Epithelial cell of umbilical artery (primary cell): ENCODE measurements at places on chromosomes 2 and 18. TPM values are rescaled to one million over a fixed set of nuclear protein-coding genes. Genes with fewer than 3 reads are reported as not detected.

The CNDP1 gene
- not detected in 2 replicates for total RNA-seq

The CCDC74A gene
- total RNA-seq: 2.7 and 4.9 TPM in 2 replicates

The NEURL3 gene
- 0.15 TPM in 1 of 2 replicates, not detected in the other for total RNA-seq

The QPCT gene
- total RNA-seq: 20.8 and 27.2 TPM in 2 replicates

The THADA gene
- total RNA-seq: 22.4 and 25.2 TPM in 2 replicates

The SPATA3 gene
- not detected in 2 replicates for total RNA-seq

The RAX gene
- total RNA-seq: not detected in 2 replicates

The NETO1 gene
- not detected in 2 replicates for total RNA-seq

The CCL20 gene
- total RNA-seq: 0.65 TPM in 1 of 2 replicates, not detected in the other

The SS18 gene
- total RNA-seq: 79.9 and 90.7 TPM in 2 replicates

The RGPD8 gene
- total RNA-seq: 8.8 and 16.3 TPM in 2 replicates

The POTEI gene
- total RNA-seq: under 0.01 TPM in 2 replicates

The ZNF519 gene
- 2.9 and 3.0 TPM in 2 replicates for total RNA-seq

The MMADHC gene
- 236 and 243 TPM in 2 replicates for total RNA-seq

The RNF152 gene
- 13.2 and 18.8 TPM in 2 replicates for total RNA-seq

The HOXD13 gene
- total RNA-seq: under 0.01 TPM in 1 of 2 replicates, not detected in the other

The FAHD2B gene
- total RNA-seq: 9.4 and 10.7 TPM in 2 replicates

The ZNF804A gene
- total RNA-seq: under 0.01 and 0.15 TPM in 2 replicates

The NAT8 gene
- not detected in 2 replicates for total RNA-seq

The ATG9A gene
- total RNA-seq: 31.2 and 31.5 TPM in 2 replicates

The PPIG gene
- 20.5 and 32.8 TPM in 2 replicates for total RNA-seq

The VIT gene
- total RNA-seq: 0.76 and 1.3 TPM in 2 replicates

The SERPINB10 gene
- 0.32 TPM in 1 of 2 replicates, not detected in the other for total RNA-seq

The PCGF1 gene
- total RNA-seq: 14.3 and 17.2 TPM in 2 replicates

The TRIM43B gene
- not detected in 2 replicates for total RNA-seq

The CD207 gene
- under 0.01 and 0.30 TPM in 2 replicates for total RNA-seq

The CD28 gene
- not detected in 2 replicates for total RNA-seq

The CIB4 gene
- total RNA-seq: not detected in 2 replicates

The SLC16A14 gene
- 0.32 and 0.46 TPM in 2 replicates for total RNA-seq

The AKAIN1 gene
- not detected in 2 replicates for total RNA-seq

The GRB14 gene
- total RNA-seq: 4.5 and 11.9 TPM in 2 replicates

The APCDD1 gene
- under 0.01 TPM in 1 of 2 replicates, not detected in the other for total RNA-seq

The LDLRAD4 gene
- 0.65 and 3.0 TPM in 2 replicates for total RNA-seq

The ABCB11 gene
- 0.65 and 1.1 TPM in 2 replicates for total RNA-seq

The TNFAIP6 gene
- total RNA-seq: under 0.01 and 0.91 TPM in 2 replicates

The FOXI3 gene
- total RNA-seq: not detected in 2 replicates

The C2orf80 gene
- total RNA-seq: not detected in 2 replicates

The HOXD4 gene
- total RNA-seq: 0.65 and 3.5 TPM in 2 replicates

The KANSL3 gene
- 22.1 and 22.3 TPM in 2 replicates for total RNA-seq

The DHRS9 gene
- total RNA-seq: 0.65 and 4.0 TPM in 2 replicates

The LAMA1 gene
- total RNA-seq: 0.32 and 0.91 TPM in 2 replicates

The IL37 gene
- not detected in 2 replicates for total RNA-seq

The RAB27B gene
- total RNA-seq: 0.32 and 0.46 TPM in 2 replicates

The IRS1 gene
- total RNA-seq: under 0.01 and 0.30 TPM in 2 replicates

The LRRC30 gene
- total RNA-seq: not detected in 2 replicates

The CGREF1 gene
- total RNA-seq: 3.6 and 4.7 TPM in 2 replicates

The IL36G gene
- total RNA-seq: not detected in 2 replicates

The CRYBA2 gene
- total RNA-seq: not detected in 2 replicates

The CABYR gene
- 1.3 and 2.9 TPM in 2 replicates for total RNA-seq

The CHRND gene
- total RNA-seq: not detected in 2 replicates

The DSG1 gene
- total RNA-seq: not detected in 2 replicates

The MYCN gene
- total RNA-seq: 0.65 and 0.76 TPM in 2 replicates

The CNNM3 gene
- 5.9 and 6.2 TPM in 2 replicates for total RNA-seq

The EGR4 gene
- not detected in 2 replicates for total RNA-seq

The LYPD6 gene
- 2.6 and 7.4 TPM in 2 replicates for total RNA-seq

The SERPINB11 gene
- total RNA-seq: not detected in 2 replicates

The NEU2 gene
- not detected in 2 replicates for total RNA-seq
